ENCODE measurements at places on chromosomes 11 and 22.

DNA sequence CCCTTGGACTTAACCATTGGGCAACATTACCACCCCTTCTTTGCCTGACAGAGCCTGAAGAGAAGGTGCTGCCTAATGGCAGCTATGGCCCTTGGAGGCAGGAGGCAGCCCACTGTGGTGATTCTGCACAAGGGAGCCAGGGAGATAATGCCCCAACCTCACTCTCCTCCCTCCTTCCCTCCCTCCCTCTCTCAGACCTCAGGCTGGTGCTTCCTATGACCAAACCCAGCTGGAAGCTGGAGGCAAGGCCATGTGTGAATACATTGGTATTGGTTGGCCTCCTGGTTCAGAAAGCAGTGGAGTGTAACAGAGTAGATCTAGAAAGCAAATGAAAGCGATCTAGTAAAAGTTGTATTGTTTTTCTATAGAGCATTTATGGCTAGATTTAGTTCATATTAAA is 233.1 kb downstream of the CSNK2A3 start:
- no peak for DNase-seq

GRCh38 chr11:70732023-70732880 is 333.9 kb downstream of the CTTN start:
- no peak for DNase-seq

DNA sequence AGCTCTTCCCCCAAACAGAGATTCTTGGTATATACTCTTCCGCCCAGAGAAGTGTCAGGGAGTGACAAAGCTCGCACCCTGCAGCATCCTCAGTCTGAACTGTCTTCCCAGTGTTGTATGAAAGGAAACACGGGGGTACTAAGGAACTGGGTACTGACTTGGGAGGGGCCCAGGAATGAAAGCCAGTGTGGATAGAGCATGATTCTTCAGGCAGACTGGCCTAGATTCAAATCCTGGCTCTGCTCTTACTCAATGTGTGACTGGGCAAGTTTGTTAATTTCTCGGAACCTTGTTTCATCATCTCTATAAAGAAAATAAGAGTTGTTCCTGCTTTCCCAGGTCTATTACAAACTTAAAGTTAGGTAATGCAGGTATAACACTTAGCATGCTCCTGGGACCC is 266.0 kb upstream of the NARS2 start:
- no peak for DNase-seq

GRCh38 chr11:72468289-72468688 is 34.0 kb upstream of the CLPB start:
- no peak for DNase-seq

GRCh38 chr11:62256281-62256680 is 13.7 kb upstream of the SCGB2A2 start:
- DNase-seq: no peak
